CD4-positive, alpha-beta T cell treated with Interleukin-21 for 1 hour (primary cell): ENCODE measurements at places on chromosomes 7 and 10.

DNA sequence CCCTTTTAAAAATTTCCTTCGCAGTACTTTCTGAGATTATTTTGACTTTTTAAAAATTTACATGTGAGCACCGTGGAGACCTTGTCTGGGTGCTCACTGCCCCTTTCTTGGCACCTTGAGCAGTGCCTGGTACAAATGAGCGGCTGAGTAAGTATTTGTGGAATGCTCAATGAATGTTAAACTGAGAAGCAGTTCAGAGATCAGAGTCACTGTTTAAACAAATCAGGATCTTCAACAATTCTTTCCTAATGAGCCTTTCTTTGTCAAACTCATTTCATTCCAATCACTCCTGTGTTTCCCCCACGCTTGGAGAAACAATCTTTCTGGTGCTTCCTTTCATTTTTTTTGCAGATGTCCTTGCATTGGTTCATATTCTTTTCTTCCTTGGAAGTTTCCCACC lies 611.3 kb upstream of the GALNT17 start:
- DNase-seq, result no peak

- no peak for DNase-seq
These were observed 28.9 kb downstream of the CFTR start for GRCh38 chr7:117508676-117509075.

GRCh38 chr7:116265881-116266280 lies 55.5 kb downstream of the TES start:
- DNase-seq, result no peak

GRCh38 chr7:104196161-104196560 lies 11.7 kb downstream of the ORC5 start:
- no peak for DNase-seq

DNA sequence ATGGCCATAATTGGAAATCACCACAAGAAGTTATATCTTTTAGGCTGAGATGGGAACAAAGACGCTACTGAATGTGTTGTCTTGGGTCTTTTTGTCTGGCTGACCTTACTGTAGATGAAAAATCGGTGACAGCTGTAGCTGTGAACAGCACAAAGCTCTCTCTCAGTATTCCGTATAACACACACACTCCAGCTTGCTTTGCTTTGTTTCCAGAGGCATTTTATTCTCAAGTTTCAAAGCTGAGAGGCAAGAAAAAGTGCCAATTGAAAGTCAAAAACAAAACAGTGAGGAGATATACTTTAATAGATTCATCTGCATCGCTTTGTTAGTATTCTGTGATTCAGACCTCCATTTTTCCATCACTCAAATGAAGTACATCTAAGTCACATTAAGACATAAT lies 39.6 kb upstream of the CABCOCO1 start:
- DNase-seq, result no peak

- DNase-seq, result no peak
These were observed 359.7 kb upstream of the C7orf33 start for GRCh38 chr7:148230883-148231282.

DNA sequence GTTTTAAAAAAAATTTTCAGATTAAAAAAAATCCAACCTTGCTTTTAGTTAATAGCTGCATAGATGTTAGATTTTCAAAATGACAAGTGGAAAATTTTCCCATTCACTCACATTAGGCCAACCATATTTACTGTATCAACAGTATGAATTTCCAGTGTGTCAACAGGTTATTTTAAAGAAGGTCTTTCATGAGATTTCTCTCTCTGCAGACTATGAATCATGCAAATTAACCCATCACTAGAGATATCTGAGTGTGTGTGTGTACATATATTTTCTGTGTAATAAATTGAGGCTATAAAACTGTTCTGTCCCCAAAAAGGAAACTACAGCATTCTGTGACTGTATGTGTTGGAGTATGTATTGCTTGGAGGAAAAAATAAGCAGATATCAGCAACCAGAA lies 305.6 kb downstream of the ARL4A start:
- no peak for DNase-seq

GRCh38 chr10:130935128-130935439 lies 376.4 kb downstream of the TCERG1L start:
- no peak for DNase-seq

DNA sequence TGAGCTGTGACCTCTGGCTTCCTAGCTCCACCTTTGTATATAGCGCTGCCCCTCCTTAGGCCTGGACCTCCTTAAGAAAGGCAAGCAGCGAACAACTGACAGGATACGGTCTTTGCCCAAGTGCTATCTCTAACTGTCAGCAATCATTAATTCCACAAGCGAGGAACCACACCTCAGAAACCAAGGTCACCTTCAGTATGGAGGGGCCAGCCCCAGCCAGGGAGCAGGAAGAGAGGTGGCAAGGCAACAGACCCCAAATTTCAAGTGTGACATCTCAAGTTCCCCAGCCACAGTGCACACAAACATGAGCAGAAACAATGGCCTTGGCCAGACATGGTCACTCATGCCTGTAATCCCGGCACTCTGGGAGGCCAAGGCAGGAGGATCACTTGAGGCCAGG lies 4.8 kb upstream of the AOC1 start:
- DNase-seq, result no peak

- no peak for DNase-seq
These were observed 155.5 kb downstream of the UBE2H start for GRCh38 chr7:129797214-129797789.

DNA sequence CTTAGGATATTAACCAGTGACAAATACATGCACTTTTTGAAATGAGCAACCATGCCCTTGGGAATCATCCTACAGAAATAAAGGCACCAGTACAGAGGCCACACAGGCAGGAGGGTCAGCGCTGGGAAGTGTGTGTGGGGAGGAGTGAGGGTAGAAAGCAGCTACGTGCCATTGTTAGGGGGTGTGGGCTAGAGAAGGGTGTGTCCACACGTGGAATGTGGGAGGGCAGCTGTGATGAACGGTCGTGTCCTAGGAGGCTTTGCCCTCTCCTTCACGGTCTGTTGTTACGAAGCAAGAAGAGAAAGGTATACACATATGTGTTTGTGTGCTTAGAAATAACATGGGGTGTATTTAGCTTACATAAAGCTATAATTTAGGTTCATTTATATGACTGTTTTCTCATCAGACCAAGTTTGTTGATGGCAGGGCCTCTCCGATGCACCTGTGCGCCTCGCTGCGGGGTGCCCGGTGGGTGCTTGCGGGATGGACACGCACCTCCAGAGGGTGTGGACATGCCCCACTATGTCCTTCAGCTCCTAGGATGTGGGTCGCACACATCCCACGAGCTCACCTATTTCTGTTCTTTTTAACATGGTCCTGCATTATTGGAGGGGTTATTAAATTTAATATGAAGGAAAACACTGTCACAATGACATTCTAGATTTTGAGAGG lies 16.9 kb upstream of the GET4 start:
- DNase-seq, result no peak

- DNase-seq, result peak; percentile 87
These were observed 2.5 kb upstream of the ACBD5 start for GRCh38 chr10:27242951-27243551.

GRCh38 chr10:123608047-123608446 lies 58.1 kb upstream of the GPR26 start:
- DNase-seq, result no peak

DNA sequence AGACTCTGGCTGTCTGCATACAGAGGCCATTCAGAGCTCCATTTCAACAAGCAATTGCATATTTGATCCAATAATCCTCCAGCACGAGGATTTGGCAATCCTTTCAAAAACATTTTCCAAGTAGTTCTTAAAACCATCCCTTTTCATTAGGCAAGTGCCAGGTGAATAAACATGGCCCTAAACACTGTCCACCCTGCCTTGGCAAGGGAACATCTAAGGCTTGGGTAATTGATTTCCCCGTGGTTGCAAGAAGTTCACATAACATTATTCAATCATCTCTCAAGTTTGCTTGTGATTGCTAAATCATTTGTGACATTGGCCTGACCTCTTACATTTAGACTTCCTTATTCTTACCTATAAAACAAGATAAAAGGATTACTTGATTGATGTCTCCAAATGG lies 175.2 kb downstream of the CTTNBP2 start:
- no peak for DNase-seq

GRCh38 chr10:88755753-88756152 lies 4.1 kb upstream of the LIPN start:
- DNase-seq, result no peak

DNA sequence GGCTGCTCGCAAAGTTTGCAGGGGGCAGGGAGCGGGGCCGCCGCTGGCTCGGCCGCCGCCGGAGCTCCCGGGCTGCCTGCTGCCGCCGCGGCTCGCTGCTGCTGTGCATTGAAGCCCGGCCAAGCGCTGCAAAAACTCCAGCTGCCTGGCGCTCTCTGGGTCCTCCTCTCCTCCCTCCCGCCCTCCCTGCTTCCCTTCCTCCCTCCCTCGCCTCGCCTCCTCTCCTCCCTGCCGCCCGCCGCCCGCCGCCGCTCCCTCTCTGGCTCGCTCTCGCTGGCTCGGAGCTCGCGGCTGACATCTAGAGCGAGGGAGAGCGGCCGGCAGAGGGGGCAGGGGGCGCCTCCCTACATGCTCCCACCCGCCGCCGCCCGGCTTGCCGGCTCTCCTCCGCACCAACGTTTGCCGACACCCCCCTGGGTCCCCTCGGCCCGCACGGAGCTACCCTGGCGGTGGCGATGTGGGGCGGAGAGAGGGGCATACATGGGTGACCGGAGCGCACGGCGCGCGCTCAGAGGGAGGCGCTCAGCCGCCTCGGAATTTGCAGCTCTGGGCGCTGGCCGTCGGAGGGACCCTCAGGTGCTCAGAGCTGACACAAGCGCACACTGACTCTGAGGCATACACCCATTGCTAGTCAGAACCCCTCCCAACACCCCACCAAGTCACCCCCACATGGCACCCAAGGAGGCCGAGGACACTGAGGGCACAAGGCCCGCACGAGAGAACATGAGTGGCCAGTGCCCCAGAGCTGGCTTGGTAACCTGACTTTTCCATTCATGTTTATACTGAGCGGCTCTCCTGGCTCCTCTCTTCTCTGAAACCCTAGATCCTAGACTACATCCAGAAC lies 1.2 kb upstream of the PLXNA4 start:
- DNase-seq, result no peak

DNA sequence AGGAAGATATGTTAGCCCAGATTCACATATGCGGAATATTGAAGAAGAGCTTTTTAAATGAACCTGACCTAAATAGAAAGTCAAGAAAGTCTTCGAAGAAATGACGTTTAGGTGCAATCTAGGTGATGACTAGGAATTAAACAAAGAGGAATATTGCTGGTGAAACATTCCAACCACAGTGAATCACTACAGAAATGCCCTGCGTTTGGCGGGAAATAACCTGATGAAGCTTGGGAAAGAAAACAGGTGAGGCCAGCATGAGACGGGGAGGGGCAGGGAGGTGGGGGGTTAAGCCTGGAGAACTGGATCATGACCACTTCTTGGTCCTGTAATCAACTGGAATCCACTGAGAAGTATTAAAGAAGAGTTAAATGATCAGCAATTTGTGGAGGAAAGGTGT lies 299.4 kb upstream of the VSTM2A start:
- no peak for DNase-seq

DNA sequence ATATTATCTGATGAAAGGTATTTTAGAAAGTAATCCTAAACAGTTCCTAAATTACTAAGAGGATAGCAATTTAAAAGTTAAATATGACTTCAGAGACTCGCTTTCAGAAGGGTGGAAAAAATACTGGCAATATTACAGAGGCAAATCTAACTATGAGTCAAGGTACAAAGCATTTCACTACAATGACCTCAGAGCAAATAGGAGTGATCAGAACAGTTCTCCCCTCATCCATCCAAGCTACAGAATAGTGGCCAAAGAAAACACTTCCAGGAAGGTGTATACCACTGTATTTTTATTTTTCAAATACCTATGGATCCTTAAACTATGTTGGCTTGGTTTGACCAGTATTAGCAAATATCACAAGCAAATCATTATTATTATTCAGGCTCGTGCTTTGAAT lies 112.8 kb upstream of the ODAD2 start:
- DNase-seq, result no peak

DNA sequence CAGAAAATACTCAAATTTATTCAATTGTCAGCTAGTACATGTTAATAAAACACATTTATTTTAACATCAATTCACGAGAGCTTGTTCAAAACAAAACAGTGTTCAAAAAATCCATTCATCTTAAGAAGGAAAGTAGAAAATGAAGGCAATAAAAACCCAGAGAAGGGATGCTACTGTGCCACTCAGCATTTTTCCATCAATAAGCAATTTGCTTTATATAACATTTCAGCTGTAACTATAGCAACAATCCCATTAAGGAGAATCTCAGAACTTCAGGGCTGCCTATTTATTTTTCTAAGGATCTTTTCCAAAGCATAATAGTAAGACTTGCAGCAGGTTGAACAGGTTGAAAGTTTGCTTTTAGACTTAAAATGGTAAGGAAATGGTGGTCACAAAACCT lies 190.5 kb downstream of the PCLO start:
- DNase-seq, result no peak

DNA sequence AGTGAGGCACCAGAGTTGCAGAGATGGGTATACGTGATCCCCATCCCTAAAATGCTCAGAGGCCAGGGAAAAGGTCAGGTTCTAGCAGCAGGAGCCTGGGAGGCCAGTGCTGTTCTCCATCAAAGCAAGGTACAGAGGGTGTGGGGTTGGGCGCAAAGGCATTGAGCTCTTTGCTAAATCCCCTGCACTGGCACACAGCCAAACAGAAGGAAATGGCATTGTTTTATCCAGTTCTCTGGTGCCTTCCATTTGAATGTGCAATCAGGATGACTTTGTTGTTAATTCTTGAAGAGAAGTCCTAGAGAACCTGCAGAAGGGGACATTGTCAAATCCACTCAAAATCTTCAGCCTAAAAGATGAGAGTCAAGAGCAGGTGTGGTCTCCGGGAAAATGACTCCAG lies 111.3 kb upstream of the CHST15 start:
- DNase-seq, result no peak

GRCh38 chr10:3465406-3465891 lies 292.9 kb upstream of the PITRM1 start:
- DNase-seq, result no peak

DNA sequence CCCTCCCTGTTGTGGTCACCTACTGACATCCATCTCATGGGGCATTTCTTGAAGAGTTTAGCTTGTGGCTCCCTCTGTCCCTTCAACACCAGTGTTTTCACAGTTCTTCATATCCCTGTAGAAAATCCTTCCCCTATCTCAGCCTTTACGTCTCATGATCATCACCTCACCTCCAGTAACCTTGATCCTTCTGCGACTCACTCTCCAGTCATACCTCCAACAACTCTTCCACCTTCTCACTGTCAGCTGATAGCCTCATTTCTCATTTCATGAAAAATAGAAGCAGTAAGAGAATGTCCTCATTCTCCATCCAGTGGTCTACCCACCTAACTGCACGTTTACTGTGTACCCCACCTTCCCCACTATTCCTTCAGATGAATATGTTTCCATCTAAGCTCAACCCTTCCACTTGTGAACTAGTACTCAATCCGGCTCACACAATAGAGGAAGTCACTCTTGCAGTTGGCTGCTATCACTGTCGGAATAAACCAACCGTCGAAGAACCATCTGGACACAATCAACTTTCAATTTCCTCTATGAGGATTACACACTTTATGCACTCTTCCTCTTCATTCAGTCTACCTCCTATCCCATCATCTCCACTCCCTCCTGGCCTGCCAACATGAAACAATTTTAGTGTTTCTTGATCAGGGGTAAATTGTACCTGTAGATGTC lies 256.0 kb downstream of the AHR start:
- DNase-seq, result no peak
